Foreskin fibroblast (primary cell): ENCODE measurements at places on chromosomes 11 and 22.

DNA sequence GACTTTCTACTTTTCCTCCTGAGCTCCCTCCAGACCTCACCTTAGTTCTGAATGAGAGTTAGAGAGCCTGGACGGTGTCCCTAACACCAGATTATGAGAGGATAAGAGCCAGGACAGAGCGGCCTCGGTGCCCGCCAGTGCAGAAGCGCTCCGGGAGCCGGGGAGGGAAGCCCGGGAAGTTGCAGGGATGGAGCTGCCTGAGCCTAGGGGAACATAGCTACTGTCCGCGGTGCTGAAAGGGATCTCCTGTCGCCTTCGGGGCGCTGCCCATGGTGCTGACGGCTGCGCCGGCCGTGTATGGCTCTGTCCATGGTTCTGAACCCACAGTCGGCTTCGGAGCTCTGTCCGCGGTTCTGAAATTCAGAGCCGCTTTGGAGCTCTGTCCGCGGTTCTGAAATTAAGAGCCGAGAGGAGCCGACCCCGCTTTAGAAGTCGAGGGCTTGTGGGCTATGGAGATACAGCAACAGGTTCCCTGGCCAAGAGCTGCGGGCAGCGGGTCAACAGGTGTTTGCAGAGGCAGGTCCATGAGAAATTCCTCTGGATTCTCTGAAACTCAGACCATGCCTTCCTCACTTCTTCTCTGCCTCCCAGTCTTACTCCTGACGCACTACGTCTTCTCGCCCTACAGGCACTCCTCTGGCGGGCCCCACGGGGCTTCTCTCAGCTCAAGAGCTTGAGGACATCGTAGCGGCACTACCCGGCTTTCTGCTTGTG is 814 bp downstream of the NPAS4 start:
- DNase-seq = peak; percentile 91

DNA sequence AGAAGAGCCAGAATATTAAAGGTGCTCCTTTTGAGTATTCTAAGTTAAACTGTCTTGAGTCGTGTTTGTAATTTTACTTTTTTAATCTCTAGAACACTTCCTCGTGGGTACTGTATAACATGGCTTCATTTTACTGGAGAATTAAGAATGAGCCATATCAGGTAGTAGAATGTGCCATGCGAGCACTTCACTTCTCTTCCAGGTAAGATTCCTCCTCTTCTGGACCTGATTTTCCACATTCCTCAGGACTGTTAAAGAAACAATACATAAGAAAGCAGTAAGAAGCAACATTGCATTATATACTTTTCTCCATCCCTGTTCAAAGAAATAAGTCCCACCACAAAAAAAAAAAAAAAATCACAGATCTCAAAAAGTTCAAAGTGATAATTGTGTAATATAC is 37.9 kb downstream of the TTC17 start:
- no peak for DNase-seq

GRCh38 chr11:125165111-125165842 is 726 bp downstream of the PKNOX2 start:
- DNase-seq = peak; percentile 57

GRCh38 chr22:34973926-34974325 is 92.0 kb upstream of the ISX start:
- no peak for DNase-seq

GRCh38 chr22:24954114-24954463 is 1.6 kb downstream of the KIAA1671 start:
- DNase-seq = no peak

DNA sequence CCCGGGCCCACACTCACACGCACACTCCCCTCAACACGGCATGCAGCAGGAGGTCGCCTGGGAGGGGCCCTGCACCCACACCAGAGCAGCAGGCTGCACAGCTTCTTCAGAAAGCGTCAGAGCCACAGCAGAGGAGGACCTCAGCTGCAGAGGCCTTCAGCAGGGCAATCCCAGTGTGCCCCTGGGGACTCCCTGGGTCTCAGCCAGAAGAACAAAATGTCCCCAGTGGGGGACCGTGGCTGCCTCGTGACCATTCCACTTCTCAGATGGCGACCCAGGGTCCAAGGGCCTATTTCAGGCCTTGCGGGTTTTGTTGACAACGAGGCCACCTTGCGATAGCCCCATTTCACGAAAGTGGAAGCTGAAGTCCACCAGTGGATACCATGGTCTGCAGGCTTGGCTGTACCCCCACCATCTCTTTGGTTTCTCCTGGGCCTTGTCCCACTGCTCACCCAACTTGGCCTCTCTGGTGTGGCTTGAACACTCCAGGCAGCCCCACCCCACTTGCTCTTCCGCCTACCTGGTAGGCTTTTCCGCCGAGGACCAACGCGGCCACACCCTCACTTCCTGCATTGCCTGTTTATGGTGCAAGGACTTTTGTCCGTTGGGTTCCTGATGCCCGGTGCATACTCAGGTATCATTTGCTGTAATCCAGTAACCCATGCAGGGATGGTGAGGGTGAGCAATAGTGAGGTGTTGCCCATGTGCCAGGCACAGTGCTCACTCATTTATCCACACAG is 38.1 kb downstream of the MB start:
- DNase-seq = no peak

GRCh38 chr11:105236664-105237063 is 97.1 kb upstream of the CARD18 start:
- no peak for DNase-seq

DNA sequence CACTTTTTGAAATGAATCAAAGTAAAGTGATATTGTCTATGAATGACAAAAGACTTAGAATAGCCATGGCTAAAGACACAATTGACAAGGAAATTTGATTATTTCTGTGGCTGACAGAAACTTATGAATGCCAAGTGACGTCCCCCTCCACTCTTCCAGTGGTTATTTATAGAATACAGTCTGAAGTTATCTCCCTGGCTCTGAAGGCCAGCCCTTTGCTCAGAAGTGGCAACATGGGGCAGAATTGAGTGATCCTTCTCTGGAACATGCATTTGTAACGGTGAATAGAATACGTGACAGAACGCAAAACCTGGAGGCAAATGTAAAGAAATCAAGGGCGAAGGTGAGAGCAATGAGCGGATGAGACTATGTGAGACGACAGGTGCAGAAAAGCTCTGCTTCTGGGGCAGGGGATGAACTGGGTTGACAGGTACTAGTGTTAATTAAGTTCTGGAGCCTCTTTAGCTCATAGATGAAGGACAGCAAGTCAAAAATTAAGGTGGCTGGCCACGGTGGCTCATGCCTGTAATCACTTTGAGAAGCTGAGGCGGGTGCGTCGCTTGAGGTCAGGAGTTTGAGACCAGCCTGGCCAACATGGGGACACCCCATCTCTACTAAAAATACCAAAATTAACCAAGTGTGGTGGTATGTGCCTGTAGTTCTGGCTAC is 585.7 kb upstream of the B3GAT1 start:
- DNase-seq = no peak

GRCh38 chr22:28348613-28349609 is 330.7 kb downstream of the TTC28 start:
- no peak for DNase-seq

GRCh38 chr11:91664521-91664920 is 560.1 kb upstream of the FAT3 start:
- DNase-seq = no peak

DNA sequence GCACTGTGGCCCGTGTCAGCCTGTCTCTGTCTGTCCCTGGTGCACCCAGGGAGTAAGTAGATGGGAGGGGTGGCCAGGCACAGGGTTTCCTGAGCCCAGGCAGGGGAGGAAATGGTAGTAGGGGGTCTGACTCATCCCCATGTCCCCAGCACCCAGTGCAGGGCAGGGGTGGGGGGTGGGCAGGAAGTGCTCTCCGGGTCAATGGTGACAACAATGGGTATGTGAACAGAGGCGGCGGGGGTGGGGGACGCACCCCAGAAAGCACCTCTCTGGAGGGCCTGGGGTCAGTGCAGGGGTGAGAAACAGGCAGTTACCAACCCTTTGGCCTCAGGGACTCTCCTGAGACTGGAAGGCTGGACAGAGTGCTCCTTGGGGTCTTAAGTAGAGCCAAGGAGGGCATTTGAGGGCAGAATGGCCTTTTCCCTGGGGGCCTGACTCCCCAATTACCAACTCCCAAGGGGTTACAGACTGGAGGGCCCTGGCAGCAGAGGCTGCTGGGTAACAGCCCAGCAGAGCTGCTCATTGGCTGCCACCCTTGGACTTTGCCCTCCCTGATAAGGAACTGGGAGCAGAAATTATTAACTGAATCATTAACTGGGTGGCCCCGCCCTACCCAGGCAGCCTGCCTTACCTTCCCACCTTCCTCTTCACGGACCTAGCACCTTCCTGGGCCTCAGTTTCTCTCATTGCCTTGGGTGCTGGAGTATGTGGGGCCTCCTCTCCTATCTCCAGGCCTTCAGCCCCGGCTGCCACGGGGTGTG is 4.2 kb downstream of the MYRF start:
- peak; percentile 14 for DNase-seq

GRCh38 chr22:49789289-49790141 is 38.2 kb downstream of the BRD1 start:
- DNase-seq = peak; percentile 74

DNA sequence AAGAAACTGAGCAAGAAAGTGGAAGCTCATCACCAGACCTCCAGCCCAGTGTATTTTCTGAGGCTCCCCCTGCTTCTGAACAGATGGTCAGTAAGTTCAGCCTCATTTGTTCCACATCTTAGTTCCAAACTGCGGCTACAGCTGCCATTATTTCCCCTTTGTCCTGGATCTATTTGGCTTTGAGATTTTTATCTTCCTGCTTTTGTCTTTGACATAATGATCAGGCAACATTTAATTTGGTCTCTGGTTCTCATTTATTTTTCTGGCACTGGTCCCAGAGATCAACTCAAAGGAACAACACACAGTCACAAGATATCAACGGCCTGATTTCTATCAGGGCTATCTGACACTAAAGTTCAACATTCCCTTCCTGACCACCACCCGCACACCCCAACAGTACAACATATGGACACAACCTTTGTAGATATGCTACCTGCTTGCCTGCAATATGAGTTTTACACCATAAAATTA is 137.5 kb downstream of the FAM76B start:
- peak; percentile 4 for DNase-seq

DNA sequence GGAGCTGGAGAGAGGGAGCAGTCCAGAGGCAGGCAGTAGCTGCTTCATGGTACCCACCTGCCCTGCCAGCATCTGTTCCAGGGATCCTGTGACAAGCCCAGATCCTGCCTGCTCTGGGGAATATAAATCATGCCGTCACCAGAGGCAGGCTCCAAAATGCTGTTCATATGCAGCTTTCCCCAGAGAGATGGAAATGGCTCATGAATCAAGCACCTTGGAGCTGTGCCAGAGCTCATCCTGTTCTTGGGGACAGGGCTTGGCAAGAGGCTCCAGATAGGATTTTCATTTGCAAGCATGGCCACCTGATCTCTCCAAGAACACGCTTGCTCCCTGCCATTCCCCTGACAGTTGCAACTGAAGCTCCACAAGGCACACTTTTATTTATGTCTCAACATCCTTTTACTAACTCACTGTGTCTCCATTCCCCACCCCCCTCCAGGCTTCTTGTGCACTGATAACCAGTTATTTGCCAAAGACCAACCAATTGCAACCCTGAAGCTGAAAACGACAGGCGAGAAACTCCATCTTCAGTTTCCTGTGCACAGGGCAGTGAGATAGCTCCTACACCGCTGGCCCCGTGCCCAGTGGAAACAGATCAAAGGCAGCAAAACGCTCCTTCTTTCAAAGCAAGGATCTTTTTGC is 115.8 kb upstream of the PITPNB start:
- peak; percentile 59 for DNase-seq

GRCh38 chr22:39151329-39151975 is 1.0 kb downstream of the CBX7 start:
- no peak for DNase-seq

DNA sequence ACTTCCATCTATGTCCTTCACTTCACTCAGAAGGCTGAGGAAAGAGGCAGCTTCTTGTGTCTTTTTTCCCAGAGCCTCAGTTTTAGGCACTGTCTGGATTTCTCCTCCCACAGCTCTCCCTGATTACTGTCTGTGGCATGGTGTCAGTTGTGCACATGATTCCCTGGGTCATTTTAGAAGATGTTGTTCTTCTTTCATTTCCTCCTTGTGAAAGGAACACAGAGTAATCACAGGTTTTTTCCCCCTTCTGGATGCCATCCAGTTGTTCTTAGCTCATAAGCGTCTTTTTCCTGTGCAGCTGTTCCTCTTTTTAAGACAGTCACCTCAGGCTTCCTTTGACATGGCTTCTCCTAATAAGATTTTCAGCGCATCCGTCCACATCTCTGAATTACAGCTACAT is 212.2 kb downstream of the FAM181B start:
- no peak for DNase-seq

- DNase-seq = peak; percentile 37
These were observed 289.0 kb upstream of the PITPNB start for GRCh38 chr22:28208036-28208435.

DNA sequence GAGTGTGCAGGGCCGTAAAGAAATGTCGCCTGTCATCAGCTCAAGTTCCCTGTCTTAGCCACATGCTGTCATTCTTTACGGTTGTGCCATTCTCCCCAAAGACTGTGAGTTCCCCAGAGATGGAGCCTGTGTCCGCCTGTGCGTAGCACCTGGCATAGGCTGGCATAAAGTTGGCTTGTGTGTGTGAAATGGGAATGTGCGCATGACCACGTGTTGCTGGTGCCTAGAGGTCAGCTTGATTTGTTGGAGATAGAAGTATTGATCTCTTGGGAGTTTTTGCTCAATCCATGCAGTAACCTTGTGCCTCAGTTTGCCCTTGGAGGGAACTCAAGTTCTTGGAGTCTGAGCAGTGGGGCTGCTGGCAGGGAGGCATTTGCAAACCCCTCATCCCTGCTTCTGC is 9.4 kb downstream of the CHADL start:
- DNase-seq = no peak

GRCh38 chr11:6197466-6198200 is 1.4 kb upstream of the OR52W1 start:
- DNase-seq = no peak

DNA sequence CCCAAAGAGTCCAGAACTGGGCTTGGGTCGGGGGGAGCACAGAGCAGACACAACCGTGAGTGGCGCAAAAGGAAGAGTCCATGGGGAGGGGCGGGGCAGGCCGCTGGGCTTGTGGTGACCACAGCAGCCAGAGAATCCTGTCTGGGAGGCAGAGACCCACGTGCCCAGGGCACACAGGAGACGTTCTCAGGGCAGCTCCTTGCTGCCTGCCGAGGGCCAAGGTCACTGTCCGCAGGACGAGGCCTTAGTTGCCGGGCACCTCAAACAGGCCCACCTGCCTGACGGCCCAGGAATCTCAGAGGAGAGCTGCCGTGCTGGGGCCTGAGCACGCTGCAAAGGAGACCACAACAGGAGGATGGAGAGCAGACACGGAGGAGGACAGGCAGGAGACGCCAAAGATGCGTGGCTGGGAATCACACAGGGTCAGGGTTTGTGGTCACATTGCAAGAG is 87.8 kb downstream of the MYEOV start:
- DNase-seq = no peak
